ENCODE measurements at places on chromosomes 2 and 18.

- H3K4me1 ChIP-seq = peaks cover 24% of the 10 kb centered on the region
- no peak overlapping the region for H3K27ac ChIP-seq
- H3K4me3 ChIP-seq = no peak overlapping the region
- peak; percentile 12 for DNase-seq
Observed at GRCh38 chr18:48791636-48792105, 159.1 kb downstream of the SMAD7 start.

- no peak overlapping the region for H3K4me3 ChIP-seq
- no peaks in the 10 kb centered on the region for H3K4me1 ChIP-seq
- H3K27me3 ChIP-seq = no peaks in the 10 kb centered on the region
- H3K27ac ChIP-seq = no peak overlapping the region
Observed at GRCh38 chr2:54952425-54952824, 97.8 kb downstream of the RTN4 start.

DNA sequence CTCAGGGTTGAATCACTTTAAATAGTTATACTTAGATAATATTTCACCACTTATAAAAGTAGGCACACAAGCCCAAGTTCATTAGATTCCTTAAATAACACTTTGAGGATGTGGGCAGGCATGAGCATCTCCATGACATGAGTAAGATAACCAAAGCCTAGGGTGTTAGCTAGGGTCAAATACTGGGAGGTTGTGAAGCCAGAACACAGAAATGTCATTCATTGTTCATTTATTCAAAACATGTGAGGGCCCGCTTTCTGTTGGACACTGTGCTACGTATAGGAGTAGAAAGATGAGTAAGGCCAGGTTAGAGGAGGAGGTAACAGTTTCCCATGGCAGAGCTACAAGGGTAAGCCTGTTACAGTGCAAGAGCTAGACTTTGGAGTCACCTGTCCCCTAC is 93.5 kb upstream of the NEDD4L start:
- H3K27me3 ChIP-seq = no peaks in the 10 kb centered on the region
- H3K27ac ChIP-seq = no peak overlapping the region
- no peak overlapping the region for H3K4me3 ChIP-seq
- DNase-seq = no peak

GRCh38 chr18:77058290-77058835 is 74.2 kb downstream of the MBP start:
- no peak overlapping the region for H3K4me3 ChIP-seq
- peaks cover 83% of the 10 kb centered on the region for H3K4me1 ChIP-seq
- H3K36me3 ChIP-seq = peaks cover 35% of the 10 kb centered on the region

DNA sequence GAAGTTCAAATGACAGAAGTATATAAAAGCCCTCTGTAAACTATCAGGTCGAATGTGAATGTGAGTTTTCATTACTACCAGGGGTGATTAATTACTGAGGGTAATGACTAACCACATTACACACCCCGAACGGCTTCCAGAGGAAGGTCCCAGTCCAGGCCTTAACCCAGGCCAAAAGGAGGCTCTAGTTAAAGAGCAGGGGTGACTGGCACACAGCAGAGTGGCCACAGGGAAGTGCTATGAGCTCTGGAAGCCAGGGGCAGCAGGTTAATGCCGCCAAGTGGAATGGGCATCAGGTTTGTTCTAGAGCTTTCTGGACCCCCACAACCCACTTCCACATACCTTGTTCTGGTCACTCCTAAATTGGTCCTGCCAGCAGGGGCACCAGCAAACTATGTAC is 87.7 kb downstream of the BCL11A start:
- H3K4me1 ChIP-seq = peaks cover 69% of the 10 kb centered on the region
- peak overlapping the region; percentile 80 for H3K27ac ChIP-seq
- peaks cover 72% of the 10 kb centered on the region for H3K36me3 ChIP-seq
- no peak overlapping the region for H3K4me3 ChIP-seq
- no peaks in the 10 kb centered on the region for H3K27me3 ChIP-seq

DNA sequence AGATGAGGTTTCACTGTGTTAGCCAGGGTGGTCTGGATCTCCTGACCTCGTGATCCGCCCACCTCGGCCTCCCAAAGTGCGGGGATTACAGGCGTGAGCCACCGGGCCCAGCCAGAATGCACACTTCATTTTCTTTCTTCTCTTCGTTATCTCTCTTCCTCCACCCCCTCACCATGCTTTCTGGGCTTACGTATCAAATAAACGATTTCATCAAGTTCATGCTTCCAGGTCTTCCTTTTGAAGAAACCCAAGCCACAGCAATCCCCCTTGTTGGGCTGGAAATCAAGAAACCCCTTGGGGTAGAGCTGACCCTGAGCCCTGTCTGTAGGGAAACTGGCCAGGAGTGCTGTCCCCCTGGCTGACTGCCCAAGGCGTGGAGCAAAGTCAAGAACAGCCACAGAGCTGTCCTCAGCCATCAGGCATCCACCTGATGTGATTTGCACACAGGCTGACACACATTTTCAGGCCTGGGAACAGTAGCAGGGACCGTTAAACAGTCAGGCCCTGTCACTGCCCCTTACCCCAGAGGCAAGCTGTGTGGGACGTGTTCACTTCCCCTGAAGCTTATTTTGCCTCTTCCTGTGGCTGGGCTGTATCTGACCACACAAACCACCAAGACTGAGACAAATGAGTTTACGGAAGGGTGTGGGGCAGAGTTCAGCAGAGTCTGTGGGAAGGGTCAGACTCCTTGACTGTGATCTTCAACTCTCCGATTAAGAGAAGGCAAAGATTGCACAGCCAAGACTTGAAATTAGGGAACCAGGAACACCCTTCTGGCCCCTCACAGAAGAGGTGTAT is 15.1 kb upstream of the NMUR1 start:
- no peaks in the 10 kb centered on the region for H3K27me3 ChIP-seq
- peak overlapping the region; percentile 44 for H3K27ac ChIP-seq

GRCh38 chr2:95057535-95058370 is 32.2 kb downstream of the MAL start:
- no peak overlapping the region for H3K27ac ChIP-seq
- no peak for DNase-seq
- H3K36me3 ChIP-seq = no peaks in the 10 kb centered on the region
- peaks cover 5% of the 10 kb centered on the region for H3K4me1 ChIP-seq

- peaks cover 35% of the 10 kb centered on the region for H3K36me3 ChIP-seq
- DNase-seq = no peak
- H3K27me3 ChIP-seq = no peaks in the 10 kb centered on the region
- H3K27ac ChIP-seq = no peak overlapping the region
- H3K4me1 ChIP-seq = no peaks in the 10 kb centered on the region
- no peak overlapping the region for H3K4me3 ChIP-seq
Observed at GRCh38 chr2:135603543-135603942, 72.3 kb downstream of the R3HDM1 start.

DNA sequence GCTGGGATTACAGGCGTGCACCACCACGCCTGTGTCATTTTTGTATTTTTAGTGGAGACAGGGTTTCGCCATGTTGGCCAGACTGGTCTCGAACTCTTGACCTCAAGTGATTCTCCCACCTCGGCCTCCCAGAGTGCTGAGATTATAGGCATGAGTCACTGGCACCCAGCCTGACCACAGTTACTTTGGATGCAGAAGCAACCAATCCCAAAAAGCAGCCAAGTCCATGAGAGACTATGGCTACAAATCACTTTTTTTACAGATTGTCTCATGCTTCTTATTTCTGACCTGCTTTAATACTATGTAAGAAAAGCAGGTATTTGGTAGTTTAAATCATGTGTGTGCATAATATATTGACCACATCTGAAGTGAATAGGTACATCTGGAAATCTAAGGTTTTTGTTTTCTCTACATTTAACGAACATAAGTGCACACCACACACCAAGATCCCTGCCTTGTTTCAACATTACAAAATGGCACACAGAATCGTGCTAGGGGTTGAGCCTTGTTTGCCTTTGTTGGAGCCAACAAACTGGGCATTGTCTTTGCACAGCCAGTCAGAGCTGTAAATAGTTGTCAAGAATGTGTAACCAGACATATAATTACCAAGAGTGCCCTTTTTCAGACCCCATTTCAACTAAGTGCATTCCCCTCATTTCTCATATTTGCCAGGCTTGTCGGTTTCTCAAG is 18.3 kb upstream of the MAP4K4 start:
- H3K27ac ChIP-seq = no peak overlapping the region
- no peaks in the 10 kb centered on the region for H3K27me3 ChIP-seq
- no peak for DNase-seq
- peaks cover 32% of the 10 kb centered on the region for H3K4me1 ChIP-seq

- peaks cover 6% of the 10 kb centered on the region for H3K4me1 ChIP-seq
- DNase-seq = no peak
- peaks cover 11% of the 10 kb centered on the region for H3K36me3 ChIP-seq
Observed at GRCh38 chr2:68103709-68104055, 40.9 kb upstream of the C1D start.

- peak overlapping the region; percentile 83 for H3K4me3 ChIP-seq
- DNase-seq = peak; percentile 57
- peak overlapping the region; percentile 83 for H3K27ac ChIP-seq
- H3K4me1 ChIP-seq = peaks cover 56% of the 10 kb centered on the region
Observed at GRCh38 chr2:96527286-96528005, 9.1 kb upstream of the ARID5A start.

DNA sequence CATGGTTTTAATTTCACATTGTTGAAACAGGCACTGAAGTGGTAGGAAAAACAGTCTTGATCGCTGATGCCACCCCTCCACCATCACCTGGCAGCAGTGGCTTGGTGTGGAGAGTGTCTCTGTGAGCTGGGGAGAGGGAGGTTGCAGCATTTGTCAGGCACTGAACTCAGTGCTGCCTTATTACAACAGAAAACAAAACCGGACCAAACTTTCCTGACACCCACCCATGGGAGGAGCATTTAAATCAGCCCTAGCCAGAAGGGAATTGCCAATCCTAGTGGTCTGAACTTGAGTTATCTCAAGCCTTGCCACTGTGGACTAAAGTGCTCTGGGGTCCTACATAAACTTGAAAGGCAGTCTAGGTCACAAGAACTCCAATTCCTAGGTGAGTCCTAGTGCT is 103.0 kb upstream of the LGALSL start:
- H3K4me3 ChIP-seq = no peak overlapping the region
- H3K4me1 ChIP-seq = no peaks in the 10 kb centered on the region
- no peaks in the 10 kb centered on the region for H3K36me3 ChIP-seq
- no peak overlapping the region for H3K27ac ChIP-seq
- DNase-seq = no peak

GRCh38 chr2:205964111-205964761 is 121.7 kb downstream of the INO80D start:
- H3K4me1 ChIP-seq = no peaks in the 10 kb centered on the region
- H3K27me3 ChIP-seq = peaks cover 2% of the 10 kb centered on the region
- H3K36me3 ChIP-seq = no peaks in the 10 kb centered on the region
- H3K27ac ChIP-seq = no peak overlapping the region
- H3K4me3 ChIP-seq = no peak overlapping the region

GRCh38 chr2:84467389-84467788 is 8.3 kb upstream of the SUCLG1 start:
- H3K27me3 ChIP-seq = no peaks in the 10 kb centered on the region
- DNase-seq = no peak
- H3K27ac ChIP-seq = no peak overlapping the region

GRCh38 chr18:58580078-58580477 is 48.8 kb downstream of the ALPK2 start:
- DNase-seq = no peak
- H3K4me1 ChIP-seq = peaks cover 20% of the 10 kb centered on the region
- no peaks in the 10 kb centered on the region for H3K36me3 ChIP-seq
- H3K27me3 ChIP-seq = no peaks in the 10 kb centered on the region
- H3K27ac ChIP-seq = no peak overlapping the region

- H3K27ac ChIP-seq = no peak overlapping the region
- no peaks in the 10 kb centered on the region for H3K36me3 ChIP-seq
- DNase-seq = no peak
- H3K4me3 ChIP-seq = no peak overlapping the region
- no peaks in the 10 kb centered on the region for H3K4me1 ChIP-seq
Observed at GRCh38 chr2:238652053-238652770, 195.7 kb upstream of the TWIST2 start.

GRCh38 chr2:30522421-30522820 is 75.4 kb downstream of the LCLAT1 start:
- H3K27me3 ChIP-seq = no peaks in the 10 kb centered on the region
- DNase-seq = no peak
- H3K4me3 ChIP-seq = no peak overlapping the region
- H3K27ac ChIP-seq = no peak overlapping the region
- peaks cover 2% of the 10 kb centered on the region for H3K4me1 ChIP-seq

DNA sequence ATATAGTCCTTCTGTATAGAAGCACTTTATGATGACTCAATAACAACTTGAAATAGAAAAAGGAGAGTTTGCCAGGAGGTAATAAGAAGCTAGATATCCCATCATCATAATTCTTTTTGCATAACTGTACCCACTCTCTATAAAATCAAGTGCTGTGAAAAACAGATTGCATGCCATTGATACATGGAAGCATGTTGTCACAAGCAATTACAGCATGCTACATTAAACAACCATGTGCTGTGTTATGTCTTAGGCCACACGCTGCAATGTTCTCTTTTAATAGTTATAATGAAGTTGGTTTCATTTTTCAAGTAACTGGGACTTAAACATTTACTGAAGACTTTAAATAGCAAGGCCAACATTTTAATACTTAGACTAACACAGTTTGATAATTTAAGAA is 264.2 kb downstream of the RPRM start:
- H3K27ac ChIP-seq = no peak overlapping the region
- H3K27me3 ChIP-seq = no peaks in the 10 kb centered on the region
- H3K4me3 ChIP-seq = no peak overlapping the region
- no peak for DNase-seq

- peaks cover 11% of the 10 kb centered on the region for H3K4me1 ChIP-seq
- H3K27ac ChIP-seq = no peak overlapping the region
Observed at GRCh38 chr2:27100036-27100435, 13.5 kb downstream of the KHK start.

DNA sequence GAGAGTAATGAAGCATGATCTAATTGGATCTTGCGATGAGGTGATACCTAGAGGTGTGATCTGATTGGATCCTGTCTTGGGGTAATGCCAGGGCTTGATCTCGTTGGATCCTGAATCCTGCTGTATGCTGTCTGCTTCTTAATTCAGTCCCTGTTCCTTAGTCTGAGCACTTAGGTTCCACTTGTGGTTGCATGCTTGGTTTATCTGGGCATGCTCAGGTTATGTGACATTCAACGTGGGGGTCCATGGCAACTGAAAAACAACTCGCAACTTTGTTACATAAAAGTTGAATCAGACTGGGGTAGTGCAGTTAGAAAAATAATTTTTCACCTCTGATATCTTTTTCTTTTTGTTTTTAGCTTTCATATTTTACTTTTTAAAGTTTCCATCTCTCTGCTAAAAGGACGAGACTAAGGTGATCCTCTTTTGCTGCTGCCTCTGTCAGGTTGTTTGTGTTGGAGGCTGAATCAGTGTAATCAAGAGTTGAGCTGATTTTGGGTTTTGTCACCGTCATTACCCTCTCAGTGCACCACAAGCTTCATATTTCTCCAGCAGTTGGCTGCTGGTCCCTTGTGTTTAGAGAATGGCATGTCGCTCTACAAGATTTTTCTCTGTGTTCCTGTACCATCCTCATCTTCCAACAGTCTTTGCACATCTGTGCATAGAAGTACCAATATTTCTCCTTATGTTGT is 67.9 kb downstream of the NCOA1 start:
- no peak overlapping the region for H3K27ac ChIP-seq
- no peaks in the 10 kb centered on the region for H3K27me3 ChIP-seq
- no peak overlapping the region for H3K4me3 ChIP-seq
- H3K36me3 ChIP-seq = peaks cover 34% of the 10 kb centered on the region
- peaks cover 32% of the 10 kb centered on the region for H3K4me1 ChIP-seq
- DNase-seq = no peak

Measured in activated B cell treated with CpG ODN at 0.5 μM for 24 hours (primary cell).